ENCODE measurements at places on chromosomes 11 and 22.
A peak's percentile ranks its signal among the peaks of the same experiment; 100 is the strongest.

GRCh38 chr22:40521046-40521445, 115.5 kb downstream of the MRTFA start:
- DNase-seq, result no peak

GRCh38 chr11:48079596-48079995, 99.2 kb downstream of the PTPRJ start:
- no peak for DNase-seq

- DNase-seq, result no peak
Observed at GRCh38 chr11:28965819-28966218, 857.6 kb downstream of the METTL15 start.

DNA sequence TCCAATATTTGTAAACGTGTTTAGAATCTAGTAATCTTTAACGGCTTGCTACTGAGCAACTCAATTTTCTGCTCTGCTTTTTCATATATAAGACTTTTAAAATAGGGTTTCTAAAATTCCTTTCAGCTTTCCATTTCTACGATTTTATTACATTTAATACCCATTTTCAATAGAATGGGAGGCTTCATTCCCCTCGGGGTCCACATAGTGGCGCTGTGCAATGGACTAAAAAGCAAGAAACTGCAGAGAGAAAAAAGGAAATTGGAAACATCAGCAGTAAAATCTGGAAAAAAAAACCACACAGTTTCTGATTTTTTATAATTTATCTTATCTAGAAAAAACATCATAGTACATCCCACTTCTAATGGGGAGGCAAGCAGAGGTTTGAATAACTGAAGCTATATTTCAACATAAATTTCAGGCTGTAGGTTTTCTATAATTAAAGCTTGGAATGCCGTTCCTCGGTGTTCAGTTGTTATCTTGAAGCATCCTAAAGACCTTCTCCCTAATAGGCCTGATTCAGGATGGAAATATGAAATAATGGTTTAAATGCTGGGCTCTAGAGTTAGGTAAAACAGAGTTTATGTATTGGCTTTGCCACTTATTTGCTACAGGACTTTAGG, 18.7 kb upstream of the JHY start:
- peak; percentile 26 for DNase-seq

- peak; percentile 39 for DNase-seq
Observed at GRCh38 chr11:64566042-64566914, 24.7 kb upstream of the SLC22A12 start.

DNA sequence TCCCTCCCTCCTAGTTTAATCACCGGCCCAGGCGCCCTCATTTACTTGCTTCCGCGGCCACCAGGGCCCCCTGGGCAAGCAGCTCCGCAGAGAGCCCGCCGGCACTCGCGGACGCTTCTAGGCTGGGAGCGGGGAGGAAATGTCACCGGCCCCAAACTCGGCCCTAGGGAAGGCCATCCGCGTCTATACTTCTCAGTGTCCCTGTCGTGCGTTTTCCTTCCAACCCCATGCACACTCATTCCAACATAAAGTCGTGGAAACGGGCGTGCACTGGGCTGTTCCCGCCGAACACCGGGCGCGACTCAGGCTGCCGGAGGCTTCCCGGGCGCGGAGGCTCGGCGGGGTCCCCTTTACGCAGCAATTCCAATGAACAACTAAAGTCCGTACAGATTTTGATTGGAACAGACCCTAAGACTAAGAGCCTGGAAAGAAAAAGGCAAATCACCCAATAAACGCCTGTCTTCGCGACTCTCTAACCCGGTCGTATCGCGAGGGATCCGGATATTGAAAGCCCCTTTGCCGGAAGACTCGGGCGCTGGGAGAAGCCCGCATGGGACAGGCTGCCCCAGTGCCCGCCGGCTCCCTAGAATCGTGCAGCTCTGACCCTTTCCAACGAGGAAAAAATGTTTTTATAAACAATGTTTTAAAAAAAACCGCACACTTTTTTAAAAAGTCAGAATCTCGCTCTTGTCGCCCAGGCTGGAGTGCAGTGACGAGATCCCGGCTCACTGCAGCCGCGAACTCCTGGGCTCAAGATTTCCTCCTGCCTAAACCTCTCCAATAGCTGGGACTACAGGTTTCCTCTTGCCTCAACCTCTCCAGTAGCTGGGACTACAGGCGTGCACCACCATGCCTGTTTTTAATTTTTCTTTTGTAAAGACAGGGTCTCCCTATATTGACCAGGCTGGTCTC, 1.3 kb upstream of the BARX2 start:
- no peak for DNase-seq

DNA sequence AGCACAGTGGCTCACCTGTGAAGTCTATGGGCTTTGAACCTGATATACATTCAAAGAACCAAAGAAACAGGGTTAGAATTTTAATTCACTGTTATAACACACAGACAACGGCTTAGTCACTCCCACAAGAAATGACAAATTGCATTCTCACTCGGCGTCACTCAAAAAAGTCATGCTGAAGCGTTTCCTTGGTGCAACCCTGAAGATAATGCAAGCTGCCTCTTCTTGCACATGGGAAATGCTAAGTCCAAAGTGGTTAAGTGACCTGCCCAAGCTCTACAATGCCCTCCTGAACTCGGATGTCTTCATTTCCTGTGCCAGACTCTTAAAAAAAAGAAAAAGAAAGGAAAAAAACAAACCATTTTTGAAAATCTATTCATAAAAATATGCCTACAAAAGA, 10.0 kb downstream of the LGR4 start:
- no peak for DNase-seq

- DNase-seq, result no peak
Observed at GRCh38 chr22:50119768-50120251, 30.0 kb downstream of the MOV10L1 start.

DNA sequence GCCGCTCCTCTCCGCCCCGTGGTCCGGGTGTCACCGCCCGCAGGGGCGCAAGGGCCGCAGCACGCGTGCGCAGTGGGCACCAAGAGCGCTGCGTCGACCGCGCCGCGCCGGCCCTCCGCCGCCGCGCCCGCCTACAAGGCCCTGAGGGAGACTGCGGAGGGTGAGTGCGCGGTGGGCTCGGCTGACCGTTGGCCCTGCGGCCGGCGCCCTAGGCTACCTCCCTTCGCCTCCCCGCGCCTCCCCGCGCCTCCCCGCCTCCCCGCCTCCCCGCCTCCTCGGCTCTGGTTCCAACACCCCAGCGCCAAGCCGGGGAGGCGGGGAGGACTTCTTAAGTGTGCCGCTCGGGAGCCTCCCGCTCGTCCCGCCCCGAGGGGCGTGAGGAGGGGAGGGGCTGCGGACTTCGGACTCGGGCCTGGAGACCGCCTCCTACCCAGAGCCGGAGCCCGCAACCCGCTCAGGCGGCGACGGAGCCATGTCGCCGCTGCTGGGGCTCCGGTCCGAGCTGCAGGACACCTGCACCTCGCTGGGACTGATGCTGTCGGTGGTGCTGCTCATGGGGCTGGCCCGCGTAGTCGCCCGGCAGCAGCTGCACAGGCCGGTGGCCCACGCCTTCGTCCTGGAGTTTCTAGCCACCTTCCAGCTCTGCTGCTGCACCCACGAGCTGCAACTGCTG, at the start of gene AQP11:
Gene AQP11 (plus strand): TSS at position 433 of the 673 bp plus-strand sequence. CDS start 40 bp downstream, at position 473.
- peak; percentile 16 for DNase-seq

- peak; percentile 49 for DNase-seq
Observed at GRCh38 chr11:73295241-73295995, 12.7 kb upstream of the ARHGEF17 start.

- DNase-seq, result no peak
Observed at GRCh38 chr11:94741022-94741679, 27.0 kb upstream of the AMOTL1 start.

DNA sequence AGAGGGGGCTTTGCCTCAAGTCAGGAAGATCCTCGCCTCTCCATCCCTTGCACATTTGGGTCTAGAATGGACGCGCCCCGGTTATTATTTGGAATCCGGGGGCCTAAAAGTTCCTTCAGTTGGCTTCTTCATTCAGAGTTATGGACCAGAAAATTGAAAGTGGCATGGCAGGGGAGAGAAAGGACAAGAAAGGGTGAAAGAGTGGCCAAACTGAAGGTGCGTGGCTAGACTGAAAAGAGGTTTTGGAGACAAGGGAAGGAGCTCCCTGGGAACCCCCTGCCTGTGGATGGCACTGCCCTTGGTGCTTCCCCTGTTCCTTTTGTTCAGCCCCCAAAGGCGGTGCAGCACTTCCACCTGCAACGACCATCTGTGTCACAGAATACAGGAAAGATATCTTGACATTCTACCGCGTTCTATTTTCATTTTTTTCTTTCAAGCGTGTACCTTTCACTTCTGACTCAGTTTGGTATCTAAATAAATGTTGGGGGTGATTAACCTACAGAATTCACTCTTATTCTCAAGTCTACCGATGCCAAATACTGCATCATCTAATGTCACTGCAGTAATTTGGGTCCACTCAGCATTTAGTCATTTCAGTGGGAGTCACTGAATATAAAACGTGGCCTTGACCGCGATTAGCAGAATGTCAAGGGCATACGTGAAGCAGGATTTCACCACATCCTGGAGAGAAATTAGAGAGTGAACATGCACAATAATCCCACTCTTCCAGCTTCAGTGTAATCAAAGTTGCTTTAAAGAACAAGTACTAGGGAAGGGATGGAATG, 88.1 kb upstream of the ARHGAP32 start:
- peak; percentile 6 for DNase-seq

Data from central memory CD4-positive, alpha-beta T cell (primary cell).